Right kidney (tissue), 9 donors: ENCODE measurements at places on chromosomes 2 and 18.

GRCh38 chr2:178331474-178332432 is 119.2 kb downstream of the PRKRA start:
- DNase-seq = no peak

- no peak for DNase-seq
These were observed 60.4 kb upstream of the GAREM1 start for GRCh38 chr18:32530947-32531651.

GRCh38 chr2:238345297-238345968 is 25.1 kb downstream of the TRAF3IP1 start:
- DNase-seq = no peak

DNA sequence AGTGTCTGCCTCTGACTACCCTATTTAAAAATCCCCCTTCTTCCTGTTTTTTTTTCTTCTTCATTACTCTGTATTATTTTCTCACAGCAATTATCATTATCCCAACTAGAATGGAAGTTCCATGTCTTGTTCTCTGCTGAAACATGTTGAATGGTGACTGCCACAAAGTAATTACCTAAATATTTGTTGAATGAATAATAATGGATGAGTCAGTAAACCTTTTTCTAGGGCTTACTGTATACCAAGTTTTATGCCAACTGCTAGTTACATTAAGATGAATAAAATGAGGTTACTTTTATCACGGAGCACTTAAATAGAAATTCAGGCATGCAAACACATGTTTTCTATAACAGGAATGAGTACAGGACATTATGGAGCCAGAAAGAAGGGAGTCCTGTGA is 490.6 kb downstream of the THSD7B start:
- DNase-seq = no peak
